ENCODE measurements at places on chromosomes 12 and 14.
A peak's percentile ranks its signal among the peaks of the same experiment; 100 is the strongest.

GRCh38 chr14:99754141-99755067, 38.8 kb upstream of the EML1 start:
- DNase-seq = no peak

DNA sequence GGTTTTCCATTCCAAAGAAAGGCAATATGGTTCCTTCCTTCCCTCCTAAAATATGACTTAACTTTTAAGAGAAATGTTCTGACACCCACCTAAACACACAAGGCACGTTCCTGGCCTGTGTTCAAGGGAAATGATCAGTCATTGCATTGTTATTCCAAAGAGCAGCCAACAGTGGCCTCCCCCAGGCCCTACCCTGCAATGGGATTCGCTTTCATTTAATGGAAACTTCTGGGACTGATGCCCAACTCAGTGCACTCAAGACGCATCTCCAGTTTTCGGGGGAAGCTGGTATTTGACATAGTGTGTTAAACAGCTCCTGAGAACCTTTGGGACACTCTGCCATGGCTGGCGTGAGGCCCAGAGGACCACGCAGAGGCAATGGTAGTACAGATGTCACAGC, 65.9 kb downstream of the DDX51 start:
- DNase-seq = no peak

DNA sequence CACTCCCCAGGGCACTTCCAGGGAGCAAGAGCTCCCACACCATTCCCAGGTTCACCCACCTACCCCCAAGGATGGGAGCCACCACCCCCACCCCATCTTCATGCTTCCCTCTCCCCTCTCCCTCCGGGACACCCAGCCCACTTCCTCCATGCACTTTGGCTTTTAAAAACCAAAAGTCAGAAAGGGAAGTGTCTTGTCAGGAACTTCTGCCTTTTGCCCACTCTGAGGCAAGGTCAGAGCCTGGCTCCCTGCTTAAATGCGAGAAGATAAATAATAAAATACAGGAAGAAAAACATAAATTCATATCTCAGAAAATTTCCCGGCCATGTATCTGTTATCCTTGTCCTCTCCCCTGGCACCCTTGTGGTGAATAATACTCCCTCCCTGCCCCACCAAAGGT, 81.6 kb downstream of the PTGER2 start:
- DNase-seq = no peak

GRCh38 chr12:77377116-77377515, 311.7 kb upstream of the E2F7 start:
- no peak for DNase-seq

DNA sequence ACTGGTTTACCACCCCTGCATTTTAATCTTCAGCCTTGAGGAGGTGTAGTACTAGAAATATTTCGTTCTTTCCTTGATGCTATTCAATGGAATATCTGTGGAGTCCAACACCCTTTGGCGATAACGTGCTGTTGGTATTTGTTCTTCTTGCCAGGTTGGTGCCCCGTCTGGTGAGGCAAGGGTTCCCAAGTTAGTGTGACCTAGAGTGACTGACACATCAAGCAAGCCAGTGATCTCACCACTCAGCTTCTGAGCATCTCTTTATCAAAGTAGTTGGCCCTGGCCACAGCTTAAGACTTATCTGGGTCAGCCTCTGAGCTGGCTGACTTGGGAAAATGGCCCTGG, 60.2 kb downstream of the PLXNC1 start:
- peak; percentile 38 for DNase-seq

DNA sequence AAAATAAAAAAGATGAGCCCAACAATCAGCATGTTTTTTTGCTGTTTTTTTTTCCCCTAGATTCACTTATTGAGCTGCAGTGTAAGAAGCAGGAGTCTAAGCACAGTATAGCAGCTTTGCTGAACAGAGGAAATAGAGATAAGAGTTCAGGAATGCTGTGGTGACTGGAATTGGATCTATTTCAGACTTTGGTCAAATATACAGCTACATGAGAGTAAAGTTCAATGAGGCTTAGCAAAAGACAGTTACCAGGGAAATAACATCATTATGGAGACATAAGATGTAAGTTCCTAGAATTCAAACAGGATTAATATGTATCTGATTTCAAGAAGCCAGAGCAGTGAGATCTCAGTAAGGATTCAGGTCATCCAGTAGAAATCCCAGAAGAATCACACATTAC, 613.0 kb downstream of the RPS29 start:
- no peak for DNase-seq

GRCh38 chr12:51534216-51535074, 56.6 kb upstream of the SCN8A start:
- DNase-seq = no peak

- no peak for DNase-seq
These were observed 83.8 kb downstream of the SLC25A21 start for GRCh38 chr14:37088356-37089215.

- DNase-seq = no peak
These were observed 811 bp upstream of the FBRSL1 start for GRCh38 chr12:132489078-132489601.

DNA sequence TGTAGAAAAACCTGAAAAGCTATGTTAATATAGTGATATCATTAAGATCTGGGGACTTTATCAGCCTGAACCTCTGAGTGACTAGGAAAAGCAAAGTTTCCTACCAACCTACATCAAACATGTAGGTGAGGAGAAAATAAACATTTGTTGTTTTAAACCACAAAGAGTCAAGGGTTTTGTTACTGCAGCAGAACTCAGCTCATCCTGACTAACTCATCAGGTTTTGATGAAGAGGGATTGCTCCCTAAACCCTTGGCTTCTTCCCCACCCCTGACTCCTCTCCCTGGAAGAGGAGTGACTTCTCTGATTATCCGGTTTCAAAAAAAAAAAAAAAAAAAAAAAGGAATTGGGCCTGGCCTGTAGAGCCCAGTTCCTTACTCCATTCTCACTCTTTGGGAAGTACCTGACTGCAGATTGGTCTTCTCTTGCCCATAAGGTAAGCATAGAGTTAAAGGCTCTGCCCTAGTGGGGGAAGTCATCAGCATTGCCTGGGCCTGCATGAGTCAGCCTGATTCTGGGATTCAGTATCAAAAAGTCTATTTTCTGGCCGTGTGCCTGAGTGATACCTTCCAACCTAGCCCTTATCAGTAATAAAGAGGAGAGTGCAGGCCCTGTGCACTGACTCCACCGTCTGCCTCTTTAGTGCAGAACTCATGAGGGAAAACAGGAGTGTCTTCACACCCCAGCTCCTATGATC, 16.9 kb downstream of the BDKRB1 start:
- no peak for DNase-seq

DNA sequence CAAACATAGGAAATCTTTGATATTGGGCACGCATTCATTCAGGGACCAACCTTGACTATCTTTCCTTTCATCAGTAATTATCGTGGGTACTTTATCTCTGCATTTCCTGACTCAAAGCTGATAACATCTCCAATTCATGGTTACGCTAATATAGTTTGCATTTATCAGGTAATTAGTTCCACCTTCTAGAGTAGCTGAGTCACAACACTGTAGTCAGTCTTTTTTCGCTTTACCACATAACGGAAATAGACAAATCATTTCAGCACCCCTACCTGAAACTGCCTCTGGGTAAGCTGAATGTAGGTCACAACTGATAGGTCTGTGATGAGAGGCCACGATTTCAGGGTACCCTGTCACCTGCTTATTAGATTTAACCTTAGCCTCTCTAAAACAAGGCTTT, 36.7 kb upstream of the IL22 start:
- no peak for DNase-seq

DNA sequence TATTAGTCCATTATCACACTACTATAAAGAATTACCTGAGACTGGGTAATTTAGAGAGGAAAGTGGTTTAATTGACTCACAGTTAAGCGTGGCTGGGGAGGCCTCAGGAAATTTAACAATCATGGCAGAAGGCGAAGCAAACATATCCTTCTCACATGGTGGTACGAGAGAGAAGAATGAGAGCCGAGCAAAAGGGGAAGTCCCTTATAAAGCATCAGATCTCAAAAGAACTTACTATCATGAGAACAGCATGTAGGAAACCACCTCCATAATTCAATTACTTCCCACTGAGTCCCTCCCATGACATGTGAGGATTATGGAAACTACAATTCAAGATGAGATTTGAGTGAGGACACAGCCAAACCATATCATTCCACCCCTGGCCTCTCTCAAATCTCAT, 422.6 kb downstream of the MDGA2 start:
- DNase-seq = no peak

GRCh38 chr14:24131549-24131966, 1.1 kb downstream of the FITM1 start:
- no peak for DNase-seq

DNA sequence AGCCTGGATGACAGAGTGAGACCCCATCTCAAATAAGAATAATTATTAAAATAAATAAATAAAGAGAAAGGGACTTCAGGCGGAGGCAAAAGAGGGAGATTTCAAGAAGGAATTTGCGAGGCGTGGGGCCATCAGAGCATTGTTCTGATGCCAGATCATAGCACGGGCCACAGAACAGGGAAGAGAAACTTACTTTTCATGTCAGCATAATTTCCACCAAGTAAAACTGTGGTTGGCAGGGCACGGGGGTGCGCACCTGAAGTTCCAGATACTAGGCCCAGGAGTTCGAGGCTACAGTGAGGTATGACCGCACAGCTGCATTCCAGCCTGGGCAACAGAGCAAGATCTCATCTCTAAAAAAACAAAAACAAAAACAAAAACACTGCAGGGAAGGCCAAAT, 11.0 kb upstream of the PLBD1 start:
- no peak for DNase-seq

GRCh38 chr12:38328306-38328895, 11.8 kb downstream of the ALG10B start:
- no peak for DNase-seq

DNA sequence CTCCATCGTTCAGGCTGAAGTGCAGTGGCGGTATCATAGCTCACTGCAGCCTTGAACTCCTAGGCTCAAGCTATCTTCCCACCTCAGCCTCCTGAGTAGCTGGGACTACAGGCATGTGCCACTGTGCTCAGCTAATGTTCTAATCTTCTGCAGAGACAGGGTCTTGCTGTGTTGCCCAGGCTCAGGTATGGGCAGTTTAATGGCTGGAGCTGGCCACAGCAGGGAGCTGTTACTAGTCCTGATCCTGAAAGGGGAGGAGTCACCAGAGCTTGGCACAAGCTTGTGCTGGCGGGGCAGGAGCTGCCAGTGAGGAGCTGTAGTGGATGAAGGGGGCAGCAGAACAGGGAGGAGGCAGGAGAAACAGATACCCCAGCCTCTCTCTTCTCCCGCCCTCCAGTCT, 10.6 kb downstream of the TMEM120B start:
- DNase-seq = no peak

DNA sequence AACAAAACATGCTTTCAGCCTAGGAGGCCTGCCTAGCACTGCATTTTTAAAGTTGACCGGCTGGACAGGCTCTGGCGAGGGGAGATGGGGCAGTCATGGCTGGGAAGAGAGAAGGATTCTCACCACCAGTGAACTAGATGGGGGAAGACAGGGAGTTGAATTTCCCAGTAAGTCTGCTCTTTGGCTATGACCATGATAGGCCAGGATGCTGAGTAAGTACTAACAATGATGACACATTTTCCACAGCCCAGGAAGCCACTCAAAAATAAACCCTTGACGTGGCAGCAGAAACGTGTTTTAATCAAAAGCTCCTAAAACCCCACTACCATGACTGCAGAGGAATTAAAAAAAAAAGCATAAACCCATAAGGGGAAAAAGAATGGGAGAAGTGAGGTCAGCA, 19.0 kb downstream of the KCTD10 start:
- no peak for DNase-seq

GRCh38 chr12:43062201-43062895, 472.8 kb upstream of the PRICKLE1 start:
- no peak for DNase-seq

DNA sequence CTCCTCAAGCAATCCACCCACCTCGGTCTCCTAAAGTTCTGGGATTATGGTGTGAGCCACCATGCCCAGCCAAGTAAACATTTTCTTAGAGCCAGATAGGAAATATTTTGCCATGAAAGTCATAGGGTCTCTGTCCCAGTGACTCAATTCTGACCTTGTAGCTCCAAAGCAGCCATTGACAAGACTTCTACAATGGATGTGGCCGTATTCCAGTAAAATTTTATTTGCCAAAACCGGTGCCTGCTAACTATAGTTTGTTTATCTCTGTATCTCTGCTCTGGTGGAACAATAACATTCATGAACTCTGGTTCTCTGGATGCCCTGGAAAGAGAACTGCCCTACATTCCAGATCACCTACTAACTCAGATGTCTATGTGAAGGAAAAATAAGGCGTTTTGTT, 54.6 kb upstream of the USP44 start:
- no peak for DNase-seq

GRCh38 chr14:36996133-36996856, 176.1 kb downstream of the SLC25A21 start:
- DNase-seq = no peak

DNA sequence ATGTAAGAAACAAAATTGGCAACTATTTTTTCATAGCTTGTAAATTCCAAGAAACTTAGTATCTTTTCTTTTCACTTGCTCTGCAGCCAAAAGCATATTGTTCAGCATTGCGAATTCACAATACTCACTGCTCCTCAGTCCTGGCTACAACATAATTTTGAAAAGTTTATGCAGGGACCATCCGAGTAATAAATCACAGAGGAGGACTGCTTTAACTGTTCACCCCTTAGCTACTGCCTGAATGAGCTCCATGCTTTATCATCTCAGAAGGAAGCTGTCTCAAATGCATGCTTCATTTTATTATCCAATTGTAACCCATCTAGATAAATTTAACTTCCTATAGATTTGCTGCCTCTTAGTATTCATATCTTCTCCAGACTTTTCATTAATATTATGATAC, 827.8 kb downstream of the DIO2 start:
- DNase-seq = no peak

- DNase-seq = no peak
These were observed 68.8 kb downstream of the RPL10L start for GRCh38 chr14:46582826-46583225.

DNA sequence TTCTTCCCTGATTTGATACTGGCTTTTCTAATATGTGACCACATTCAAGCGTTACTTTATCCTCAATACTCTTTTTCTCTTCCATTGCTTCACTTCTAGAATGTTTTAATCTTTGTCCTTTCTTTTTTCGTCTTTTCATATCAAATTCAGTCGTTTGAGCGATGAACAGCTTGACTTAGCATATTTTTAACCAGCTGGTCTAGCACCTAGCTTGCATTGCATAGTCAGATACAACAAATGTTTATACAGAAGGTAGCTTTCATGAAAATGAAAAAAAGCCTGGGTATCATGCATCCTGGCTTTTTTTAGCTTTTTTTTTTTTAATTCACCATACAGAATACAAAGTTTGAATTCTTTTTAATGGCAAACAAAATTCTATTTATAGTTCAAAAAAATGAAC, 1.2 kb downstream of the SOX5 start:
- DNase-seq = no peak

- no peak for DNase-seq
These were observed 11.2 kb upstream of the PNMA1 start for GRCh38 chr14:73725116-73726024.

- no peak for DNase-seq
These were observed 162.5 kb downstream of the SLC38A4 start for GRCh38 chr12:46663318-46663717.

Data from stimulated activated CD4-positive, alpha-beta T cell treated with anti-CD3 and anti-CD28 coated beads, Interleukin-12 subunit alpha, Interleukin-12 subunit beta, amount 100 ng/mL, for 48 hours (primary cell).